Activated gamma-delta T cell treated with anti-CD3 and anti-CD28 coated beads, Interleukin-2, amount 50 U/mL, for 16 hours (primary cell): ENCODE measurements at places on chromosomes 3 and 15.

GRCh38 chr3:24829629-24830229 lies 335.1 kb upstream of the THRB start:
- no peak for DNase-seq

DNA sequence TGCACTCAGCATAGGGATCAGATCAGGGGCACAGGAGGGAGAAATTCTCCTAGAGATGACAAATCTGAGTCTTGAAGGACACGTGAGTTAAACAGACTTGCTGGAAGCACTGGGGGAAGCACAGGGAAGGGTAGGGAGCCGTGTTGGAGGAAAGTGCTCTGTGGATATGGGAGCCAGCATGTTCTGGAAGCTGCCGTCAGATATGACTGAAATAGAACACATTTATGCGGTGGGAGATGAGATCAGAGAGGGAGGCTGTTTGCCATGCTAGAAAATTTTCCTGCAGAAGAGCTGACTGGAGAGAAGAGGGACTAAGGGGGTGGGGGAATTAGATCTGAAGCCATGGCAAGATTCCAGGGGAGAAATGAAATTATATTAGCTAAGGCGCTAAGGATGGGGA lies 1.8 kb downstream of the TAMM41 start:
- DNase-seq, result no peak

DNA sequence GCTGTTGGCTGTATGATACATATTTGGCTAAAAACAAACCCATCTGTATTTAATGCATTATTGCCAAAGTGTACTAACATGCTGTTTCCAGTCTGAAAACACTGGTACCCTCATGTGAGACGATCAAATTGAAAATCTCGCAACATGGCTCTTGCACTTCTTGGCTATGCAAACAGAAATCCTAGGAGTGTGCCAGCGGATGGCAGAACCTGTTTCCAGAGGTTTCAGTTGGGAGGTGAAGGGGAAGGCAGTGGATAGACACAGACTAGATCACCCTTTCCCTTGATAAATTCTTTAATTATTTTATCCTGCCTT lies 350.3 kb downstream of the TUSC7 start:
- DNase-seq, result no peak

- DNase-seq, result no peak
Observed at GRCh38 chr15:67955252-67955651, 98.9 kb upstream of the PIAS1 start.

DNA sequence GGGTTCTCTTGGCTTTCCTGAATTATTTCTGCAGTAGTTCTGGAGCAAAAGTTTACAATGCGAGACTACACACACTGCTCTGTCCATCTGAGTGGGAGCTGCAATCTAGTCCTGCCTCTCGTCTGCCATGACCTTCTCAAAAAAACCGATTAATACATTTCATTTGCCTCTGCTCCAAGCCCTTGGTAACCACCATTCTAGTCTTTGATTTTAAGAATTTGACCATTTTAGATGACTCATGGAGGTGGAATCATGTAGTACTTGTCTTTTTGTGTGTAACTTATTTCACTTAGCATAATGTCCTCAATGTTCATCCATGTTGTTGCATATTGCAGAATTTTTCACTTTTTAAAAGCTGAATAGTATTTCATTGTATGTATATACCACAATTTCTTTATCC lies 356.9 kb downstream of the SV2B start:
- no peak for DNase-seq

DNA sequence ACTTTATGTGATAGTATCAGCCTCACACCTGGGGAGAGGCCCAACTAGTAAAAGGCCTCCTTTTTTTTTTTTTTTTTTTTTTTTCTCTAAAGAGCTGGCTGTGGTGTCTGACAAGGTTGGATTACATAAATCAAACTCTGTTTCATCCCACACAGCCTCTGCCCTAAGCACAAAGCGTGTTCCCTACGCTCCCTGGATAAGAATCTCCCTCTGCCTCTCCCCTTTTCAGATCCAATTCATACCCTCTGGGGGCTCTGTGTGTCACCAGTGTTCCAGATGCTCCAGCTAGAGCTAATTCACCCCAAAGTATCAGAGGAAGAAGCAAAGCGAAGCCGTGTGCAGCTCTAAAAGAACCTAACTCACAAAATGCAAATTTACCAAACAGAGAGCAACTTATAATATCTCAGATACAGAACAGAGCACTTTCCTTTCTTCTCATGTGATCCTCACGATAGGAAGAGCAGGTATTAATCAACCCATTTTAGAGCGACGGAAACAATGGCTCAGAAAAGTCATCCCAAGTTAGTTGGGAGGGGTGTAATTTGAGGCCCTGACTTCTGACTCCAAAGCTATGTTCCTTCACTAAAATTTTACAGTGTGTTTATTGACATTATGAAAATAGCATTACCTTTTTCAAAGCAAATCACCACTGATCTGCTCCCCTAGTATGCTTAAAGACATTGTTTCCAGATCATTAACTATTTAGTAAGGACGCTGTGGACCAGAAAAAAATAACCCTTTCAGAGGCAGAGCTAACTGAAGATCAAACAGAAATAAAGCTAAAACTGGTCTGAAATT lies 12.4 kb downstream of the BMF start:
- DNase-seq, result no peak

GRCh38 chr15:33448961-33449606 lies 138.3 kb downstream of the RYR3 start:
- DNase-seq, result no peak

DNA sequence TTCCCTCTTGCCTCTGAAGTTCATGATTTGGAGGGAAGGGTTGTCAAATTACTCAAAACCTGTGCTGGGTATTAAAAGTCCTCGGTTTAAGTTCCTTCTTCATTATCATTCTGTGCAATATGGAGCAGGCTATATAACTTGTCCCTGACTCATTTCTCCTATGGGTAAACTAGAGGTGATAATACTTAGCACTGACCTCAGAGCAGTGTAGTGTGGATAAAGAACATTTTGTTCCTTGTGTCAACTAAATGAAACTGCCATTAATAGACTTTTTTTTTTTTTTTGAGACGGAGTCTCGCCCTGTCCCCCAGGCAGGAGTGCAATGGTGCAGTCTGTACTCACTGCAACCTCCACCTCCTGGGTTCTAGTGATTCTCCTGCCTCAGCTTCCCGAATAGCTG lies 2.2 kb upstream of the BBX start:
- DNase-seq, result no peak

GRCh38 chr3:142857056-142857455 lies 31.8 kb downstream of the PCOLCE2 start:
- no peak for DNase-seq

DNA sequence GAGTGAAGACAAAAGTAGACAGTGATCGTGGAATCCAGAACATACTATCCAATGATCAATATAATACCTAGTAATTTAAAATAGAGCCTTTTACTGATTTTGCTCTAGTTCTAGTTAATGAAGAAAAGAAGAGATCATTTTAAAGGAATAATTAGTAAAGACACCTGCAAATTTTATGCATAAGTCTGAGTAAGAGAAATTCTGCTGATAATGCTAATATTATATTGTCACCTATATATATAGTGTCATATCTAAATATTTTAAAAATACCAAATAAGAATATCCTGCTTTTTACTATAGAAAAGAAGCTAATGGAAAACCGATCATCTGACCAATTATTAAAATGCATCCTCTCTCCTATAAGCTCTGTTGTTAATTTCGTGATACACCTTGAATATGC lies 152.1 kb downstream of the CNTN4 start:
- no peak for DNase-seq

GRCh38 chr3:189460511-189460910 lies 170.7 kb upstream of the TP63 start:
- DNase-seq, result no peak

DNA sequence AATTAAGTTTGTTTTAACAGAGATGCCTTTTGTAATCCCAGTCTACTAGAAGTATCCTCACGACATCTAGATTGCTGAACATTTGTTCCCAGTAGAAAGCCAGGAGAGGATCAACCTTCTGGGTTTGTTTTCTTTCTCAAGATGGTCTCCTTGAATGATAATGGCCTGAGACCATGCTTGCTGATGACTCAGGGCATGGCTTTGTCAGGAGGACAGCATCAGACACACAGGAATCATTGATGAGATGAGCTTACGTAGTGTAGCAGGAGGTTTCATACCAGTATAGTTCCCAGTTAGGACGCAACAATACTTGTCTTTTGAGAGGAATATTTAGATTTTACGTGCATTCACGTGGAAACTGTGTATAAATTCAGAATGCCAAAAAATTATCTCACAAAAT lies 38.6 kb downstream of the ATP1B3 start:
- no peak for DNase-seq

- no peak for DNase-seq
Observed at GRCh38 chr3:54121414-54122323, 683 bp upstream of the CACNA2D3 start.

DNA sequence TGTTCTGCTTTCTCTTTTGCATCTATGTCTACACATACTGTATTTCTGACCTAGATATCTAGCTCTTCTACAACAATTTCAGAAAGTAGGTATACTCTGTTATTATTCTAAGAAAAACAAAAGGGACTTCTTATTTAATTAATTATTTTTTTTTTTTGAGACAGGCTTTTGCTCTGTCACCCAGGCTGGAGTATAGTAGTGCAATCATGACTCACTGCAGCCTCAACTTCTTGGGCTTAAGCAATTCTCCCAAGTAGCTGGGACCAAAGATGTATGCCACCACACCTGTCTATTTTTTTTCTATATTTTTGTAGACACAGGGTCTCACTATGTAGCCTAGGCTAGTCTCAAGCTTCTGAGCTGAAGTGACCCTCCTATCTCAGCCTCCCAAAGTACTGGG lies 130.6 kb downstream of the MBNL1 start:
- no peak for DNase-seq

DNA sequence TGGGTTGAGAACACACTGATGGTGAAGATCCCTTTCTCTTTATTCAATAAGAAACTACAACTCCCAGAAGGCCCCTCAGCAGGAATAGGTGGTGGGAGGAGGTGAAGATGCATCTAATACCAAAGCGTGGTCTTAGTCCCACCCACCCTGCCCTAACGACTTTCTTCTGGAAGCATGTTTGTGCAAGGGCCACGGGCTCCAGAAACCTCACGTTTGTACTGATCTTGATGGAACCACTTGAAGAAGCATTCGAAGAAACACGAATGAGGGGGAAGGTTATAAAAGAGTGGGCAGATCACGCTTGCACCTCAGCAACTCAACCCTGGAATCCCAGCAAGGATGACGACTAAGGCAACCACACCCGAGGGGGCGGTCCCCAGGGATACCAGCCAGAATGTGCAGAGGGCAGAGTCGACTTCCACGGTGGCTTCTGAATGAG lies 10.6 kb upstream of the SLC25A36 start:
- DNase-seq, result no peak

GRCh38 chr3:101266566-101266965 lies 53.8 kb downstream of the IMPG2 start:
- no peak for DNase-seq

GRCh38 chr15:45855907-45856579 lies 221.2 kb downstream of the SQOR start:
- DNase-seq, result no peak

- DNase-seq, result no peak
Observed at GRCh38 chr15:67068710-67069400, 3.5 kb downstream of the SMAD3 start.

DNA sequence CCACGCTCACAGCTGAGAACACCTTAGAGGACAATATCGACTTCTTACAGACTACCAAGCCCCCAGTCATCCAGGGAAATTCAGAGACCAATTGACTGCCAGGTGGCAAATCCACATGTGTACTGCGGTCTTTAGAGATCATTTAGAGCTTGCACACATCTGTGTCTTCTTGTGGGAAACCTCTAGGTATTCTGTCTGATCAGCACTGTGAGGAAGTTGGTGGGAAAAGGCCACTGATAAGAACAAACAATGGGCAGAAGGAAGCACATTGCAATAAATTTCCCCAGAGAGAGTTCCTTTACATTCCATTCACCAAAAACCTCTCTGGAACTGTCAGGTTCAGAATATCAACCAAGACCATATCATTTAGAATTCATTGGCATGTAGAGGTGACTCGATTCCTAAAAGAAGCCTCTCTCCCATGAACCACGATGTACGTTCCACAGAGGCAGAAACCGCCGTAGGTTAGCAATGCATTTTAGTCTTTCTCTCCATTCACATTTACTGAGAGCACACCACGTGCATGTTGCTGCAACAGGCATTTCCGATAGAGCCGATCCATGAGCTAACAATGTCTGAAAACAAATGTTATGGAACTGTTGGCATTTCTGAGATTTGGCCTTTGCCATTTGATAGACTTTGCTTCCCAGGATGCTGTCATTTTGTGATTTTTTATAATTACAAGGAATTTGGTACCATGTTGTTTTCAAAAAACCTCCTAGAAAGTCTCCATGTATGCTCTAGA lies 287.3 kb upstream of the TPRG1 start:
- no peak for DNase-seq

- DNase-seq, result no peak
Observed at GRCh38 chr15:37638116-37638515, 296.3 kb upstream of the TMCO5A start.

DNA sequence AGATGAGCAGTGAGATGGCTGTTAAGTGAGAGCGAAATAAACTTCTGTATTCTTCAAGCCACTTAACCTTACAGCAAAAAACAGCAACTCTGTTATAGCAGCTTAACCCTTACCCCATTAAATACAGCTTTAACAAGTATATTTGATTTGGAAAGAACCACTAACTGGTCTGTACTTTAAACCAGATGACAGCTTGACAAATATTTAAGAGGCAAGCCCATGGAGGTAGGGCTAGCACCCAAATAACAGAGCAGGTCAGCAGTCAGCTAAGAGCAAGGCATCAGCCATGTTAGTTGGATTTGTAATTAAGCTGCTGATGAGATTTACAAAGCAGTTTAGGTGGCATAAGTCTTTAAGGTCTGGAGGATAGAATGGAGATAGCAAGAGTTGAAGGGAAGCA lies 3.5 kb downstream of the LZTFL1 start:
- DNase-seq, result no peak

GRCh38 chr3:18989237-18989795 lies 159.0 kb upstream of the KCNH8 start:
- DNase-seq, result no peak

GRCh38 chr15:61997786-61998185 lies 62.5 kb downstream of the VPS13C start:
- DNase-seq, result no peak

DNA sequence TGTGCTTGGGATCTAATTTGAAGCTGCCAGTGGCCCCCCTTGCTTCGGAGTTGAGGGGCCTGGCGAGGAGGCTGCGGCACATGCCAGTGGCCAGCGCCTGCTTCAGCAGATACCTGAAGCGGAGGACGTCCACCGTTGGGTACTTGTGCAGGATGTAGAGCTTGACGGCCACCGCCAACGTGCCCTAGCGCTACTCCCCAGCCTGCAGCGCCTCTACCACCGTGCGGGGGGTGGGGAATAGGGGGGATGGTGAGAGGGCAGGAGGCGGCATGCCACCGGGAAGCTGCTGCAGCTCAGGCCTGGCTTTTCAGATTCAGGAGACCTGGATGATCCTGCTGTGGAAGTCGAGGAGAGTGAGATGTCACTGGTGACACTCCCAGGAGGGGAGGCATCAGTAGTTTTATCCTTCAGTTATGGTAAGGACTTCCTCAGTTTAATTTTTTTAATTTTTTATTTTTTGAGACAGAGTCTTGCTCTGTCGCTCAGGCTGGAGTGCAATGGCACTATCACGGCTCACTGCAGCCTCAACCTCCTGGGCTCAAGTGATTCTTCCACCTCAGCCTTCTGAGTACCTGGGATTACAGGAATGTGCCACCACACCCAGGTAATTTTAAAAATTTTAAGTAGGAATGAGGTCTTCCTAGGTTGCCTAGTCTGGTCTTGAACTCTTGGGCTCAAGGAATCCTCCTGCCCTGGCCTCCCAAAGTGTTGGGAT lies 150.6 kb upstream of the FRMD4B start:
- no peak for DNase-seq
